Pericardium fibroblast (primary cell): ENCODE measurements at places on chromosomes 6 and 20. TPM values are rescaled to one million over a fixed set of nuclear protein-coding genes. Genes with fewer than 3 reads are reported as not detected.

The RAMACL gene
- total RNA-seq, result 0.17 and 0.23 TPM in 2 replicates

The TMC2 gene
- not detected in 2 replicates for total RNA-seq

The CFAP61 gene
- total RNA-seq, result not detected in 2 replicates

The ANGPT4 gene
- under 0.01 and 0.17 TPM in 2 replicates for total RNA-seq

The KCNK17 gene
- total RNA-seq, result not detected in 2 replicates

The NAPB gene
- 2.4 and 4.3 TPM in 2 replicates for total RNA-seq

The MYL9 gene
- 83.9 and 230 TPM in 2 replicates for total RNA-seq

The TMEM200A gene
- total RNA-seq, result 2.6 and 10.4 TPM in 2 replicates

The GCNT2 gene
- total RNA-seq, result not detected in 2 replicates

The C20orf204 gene
- 0.12 and 0.68 TPM in 2 replicates for total RNA-seq

The HAO1 gene
- not detected in 2 replicates for total RNA-seq

The NFKBIE gene
- total RNA-seq, result 3.0 and 9.2 TPM in 2 replicates

The KCNB1 gene
- 1.7 and 3.0 TPM in 2 replicates for total RNA-seq

The AGER gene
- 0.43 and 0.82 TPM in 2 replicates for total RNA-seq

The SMAP1 gene
- 17.6 and 18.7 TPM in 2 replicates for total RNA-seq

The SHLD1 gene
- total RNA-seq, result 1.4 and 6.8 TPM in 2 replicates

The HLA-G gene
- not detected in 2 replicates for total RNA-seq

The RAB44 gene
- total RNA-seq, result not detected in 2 replicates

The ECT2L gene
- total RNA-seq, result not detected in 2 replicates

The FAM209B gene
- total RNA-seq, result not detected in 2 replicates

The ATP9A gene
- 7.7 and 12.8 TPM in 2 replicates for total RNA-seq

The NR2E1 gene
- not detected in 2 replicates for total RNA-seq

The KCNK15 gene
- total RNA-seq, result 1.5 and 2.0 TPM in 2 replicates

The RBBP9 gene
- 9.7 and 11.0 TPM in 2 replicates for total RNA-seq

The APCDD1L gene
- 0.12 and 3.7 TPM in 2 replicates for total RNA-seq

The RIPPLY2 gene
- total RNA-seq, result not detected in 2 replicates

The SOX18 gene
- 0.58 and 0.77 TPM in 2 replicates for total RNA-seq

The WFDC12 gene
- total RNA-seq, result not detected in 2 replicates

The ANKS1A gene
- total RNA-seq, result 6.8 and 8.4 TPM in 2 replicates

The CCR6 gene
- not detected in 2 replicates for total RNA-seq

The SAMD5 gene
- 0.60 and 1.3 TPM in 2 replicates for total RNA-seq

The PLN gene
- total RNA-seq, result 0.12 TPM in 1 of 2 replicates, not detected in the other

The SYNDIG1 gene
- 0.68 TPM in 1 of 2 replicates, not detected in the other for total RNA-seq

The PLCB4 gene
- total RNA-seq, result 0.23 and 0.26 TPM in 2 replicates

The PSMB9 gene
- total RNA-seq, result 11.1 and 18.1 TPM in 2 replicates

The TREML4 gene
- not detected in 2 replicates for total RNA-seq

The OOEP gene
- 0.23 TPM in 1 of 2 replicates, not detected in the other for total RNA-seq

The SLC22A23 gene
- total RNA-seq, result 2.7 and 3.0 TPM in 2 replicates

The STX7 gene
- total RNA-seq, result 29.1 and 30.4 TPM in 2 replicates

The PTPRK gene
- total RNA-seq, result 17.4 and 17.9 TPM in 2 replicates

The ADGRB3 gene
- 2.3 TPM in 1 of 2 replicates, not detected in the other for total RNA-seq
